GDM1 (cell line): ENCODE measurements at places on chromosomes 6 and 20.
A peak's percentile ranks its signal among the peaks of the same experiment; 100 is the strongest.

GRCh38 chr6:152240436-152240835, 396.7 kb downstream of the SYNE1 start:
- DNase-seq = no peak

DNA sequence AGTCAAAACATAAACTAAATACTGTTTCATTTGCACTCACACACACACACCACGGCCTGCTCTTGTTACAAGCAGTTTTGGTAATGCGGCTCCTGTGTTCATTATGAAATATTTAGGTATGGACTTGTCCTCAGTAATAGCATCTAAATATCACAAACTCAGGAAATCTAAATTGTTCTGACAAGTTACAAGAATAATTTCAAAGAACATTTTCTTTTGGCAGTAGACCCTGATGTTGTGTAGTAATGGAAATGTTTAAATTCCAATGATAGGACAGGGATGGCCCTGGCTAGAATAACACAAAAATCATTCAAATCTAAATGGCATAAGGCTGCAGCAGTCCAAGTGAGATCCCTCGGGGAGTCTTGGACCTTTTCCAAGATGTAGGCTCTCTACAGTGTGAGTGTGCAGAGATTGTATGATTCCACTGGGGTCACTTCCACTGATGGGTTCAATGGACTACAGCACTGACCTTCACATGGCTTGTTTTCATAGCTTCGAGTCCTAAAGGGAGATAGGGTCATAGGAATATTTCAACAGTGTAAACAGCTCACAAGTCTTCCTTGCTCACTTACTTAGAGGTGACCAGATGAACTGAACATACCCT, 210.6 kb upstream of the PLCB4 start:
- DNase-seq = no peak

DNA sequence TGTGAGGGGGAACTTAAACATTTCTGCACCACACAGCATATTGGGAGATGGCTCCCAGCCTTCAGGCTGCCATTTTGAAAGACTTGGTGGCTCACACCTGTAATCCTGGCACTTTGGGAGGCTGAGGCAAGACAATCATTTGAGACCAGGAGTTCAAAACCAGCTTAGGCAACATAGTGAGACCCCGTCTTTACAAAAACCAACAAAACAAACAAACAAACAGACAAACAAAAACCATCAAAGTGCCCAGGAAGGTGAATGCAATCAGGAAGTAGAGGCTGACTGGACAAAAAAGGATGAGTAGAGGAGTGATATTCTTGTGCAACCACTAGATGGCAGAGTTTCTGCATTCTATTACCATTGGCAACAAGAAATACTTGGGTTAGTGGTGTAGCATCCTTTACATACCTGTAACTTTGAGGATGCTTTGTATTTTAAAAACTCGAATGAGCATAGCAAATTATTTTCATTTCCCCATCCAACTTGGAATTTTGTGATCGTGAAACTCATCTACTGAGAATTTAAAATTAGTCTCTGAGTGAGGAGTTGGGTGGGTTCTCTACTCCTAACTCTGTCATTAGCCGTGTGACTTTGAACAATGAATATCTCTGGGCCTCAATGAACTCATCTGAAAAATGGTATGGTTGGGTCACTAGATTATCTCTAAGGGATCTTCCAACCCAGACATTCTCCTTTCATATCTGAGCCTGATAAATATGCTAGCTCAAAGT, 84.4 kb downstream of the CRYBG1 start:
- DNase-seq = peak; percentile 28

DNA sequence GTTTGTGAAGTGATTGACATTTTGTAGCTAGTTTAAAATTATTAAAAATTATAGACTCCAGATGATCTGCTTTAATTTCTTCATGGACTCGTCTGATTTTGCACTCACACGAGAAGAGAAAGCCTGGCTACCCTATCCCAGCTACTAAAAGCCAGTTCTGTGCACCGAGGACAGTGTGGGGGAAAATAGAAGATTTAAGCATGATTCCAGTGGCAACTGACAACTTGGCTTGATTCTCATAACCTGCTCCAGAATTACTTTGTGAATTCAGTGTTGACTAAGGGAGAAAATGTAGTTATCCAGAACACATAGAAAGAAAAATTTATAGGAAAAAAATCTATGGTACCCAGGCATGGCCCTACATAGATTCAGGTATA, 88.7 kb downstream of the SNAP25 start:
- no peak for DNase-seq

- no peak for DNase-seq
Measured at GRCh38 chr20:21246161-21246560, 57.0 kb upstream of the XRN2 start.

DNA sequence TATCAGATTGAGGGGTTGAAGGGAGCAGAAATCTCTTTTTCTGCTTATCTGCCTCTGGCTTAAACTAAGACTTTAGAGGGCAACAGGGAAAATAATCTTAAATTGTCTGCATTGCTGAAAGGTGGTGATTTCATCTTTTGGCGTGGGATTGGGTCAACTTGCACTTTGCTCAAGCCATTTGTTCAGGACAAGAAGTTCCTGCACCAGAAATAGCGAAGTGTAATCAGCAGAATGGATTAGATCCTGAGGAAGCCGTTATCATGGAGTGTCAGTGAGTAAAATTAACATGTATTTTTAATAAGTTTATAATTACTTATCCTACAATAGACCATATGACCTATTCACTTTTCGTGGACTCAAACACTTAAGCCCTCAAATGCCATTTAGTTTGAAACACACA, 249.3 kb downstream of the CD83 start:
- DNase-seq = no peak
